ENCODE measurements at places on chromosomes 6 and 20. TPM values are rescaled to one million over a fixed set of nuclear protein-coding genes. Genes with fewer than 3 reads are reported as not detected.

Gene SMOC2
- total RNA-seq, result 5.3 TPM

- no peak for DNase-seq
These were observed 1258.7 kb upstream of the GJE1 start for GRCh38 chr6:140874066-140874465.

Gene BFSP1
- total RNA-seq, result 1.7 TPM

Gene ADGRB3
- 24.6 TPM for total RNA-seq

GRCh38 chr6:156876302-156876701 is 99.1 kb downstream of the ARID1B start:
- DNase-seq, result no peak

GRCh38 chr6:8543714-8544113 is 108.4 kb upstream of the SLC35B3 start:
- no peak for DNase-seq

DNA sequence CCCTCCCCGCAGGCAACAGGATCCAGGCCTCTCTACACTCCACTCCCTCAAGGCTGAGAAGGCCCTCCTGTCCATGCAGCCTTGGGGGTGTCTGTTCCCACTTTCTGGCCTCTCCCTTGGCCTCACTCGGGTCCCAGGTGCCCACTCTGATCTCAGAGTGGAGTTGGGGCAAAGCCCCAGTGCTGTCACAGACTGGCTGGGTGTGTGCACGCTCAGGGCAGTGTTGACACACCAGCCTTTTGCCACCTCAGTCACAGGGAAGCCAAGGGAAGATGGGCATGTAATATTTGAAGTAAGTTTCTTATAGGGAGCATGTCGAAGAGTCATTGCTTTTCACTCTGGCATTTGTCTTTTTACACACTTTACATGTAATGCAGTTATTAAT is 44.9 kb downstream of the HLA-DRA start:
- no peak for DNase-seq

Gene TFAP2D
- total RNA-seq, result not detected

Gene DLL1
- 16.2 TPM for total RNA-seq

DNA sequence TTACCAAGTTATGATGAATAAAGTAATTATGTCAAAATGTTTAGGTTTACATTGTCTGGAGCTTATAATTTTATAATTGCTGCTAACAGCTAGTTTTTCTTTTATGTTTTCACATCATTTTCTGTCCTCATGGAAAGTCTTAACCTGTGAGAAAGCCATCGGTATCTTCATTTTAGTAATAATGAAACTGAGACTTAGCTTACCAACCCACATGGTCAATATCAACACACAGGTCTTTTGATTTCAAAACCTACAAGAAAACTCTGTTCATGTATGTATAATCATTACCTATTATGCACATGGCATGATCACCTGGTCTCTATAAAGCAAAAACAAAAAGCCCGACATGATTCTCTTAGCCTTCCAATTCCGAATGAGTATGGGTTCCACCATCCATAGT is 61.9 kb downstream of the KCNQ5 start:
- no peak for DNase-seq

- DNase-seq, result no peak
These were observed 71.3 kb downstream of the OTOR start for GRCh38 chr20:16819483-16819882.

DNA sequence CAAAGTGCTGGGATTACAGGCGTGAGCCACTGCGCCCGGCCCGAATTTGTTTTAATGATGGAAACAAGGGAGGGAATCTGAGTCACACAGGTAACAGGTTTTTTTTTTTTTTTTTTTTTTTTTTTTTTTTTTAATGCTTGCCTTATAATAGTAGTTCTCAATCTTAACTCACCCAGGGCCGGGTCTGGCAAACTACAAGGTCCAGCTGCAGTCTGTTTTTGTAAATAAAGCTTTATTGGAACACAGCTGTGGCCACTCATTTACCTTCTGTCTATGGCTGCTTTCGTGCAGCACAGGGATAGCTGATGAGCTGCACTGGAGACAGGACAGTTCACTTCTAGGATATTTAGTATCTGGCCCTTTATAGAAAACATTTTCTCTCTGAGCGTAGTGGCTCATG is 58.0 kb downstream of the TFAP2C start:
- DNase-seq, result no peak

Gene SRSF12
- total RNA-seq, result 0.49 TPM

- no peak for DNase-seq
These were observed 11.6 kb downstream of the NCOA7 start for GRCh38 chr6:125802383-125802782.

DNA sequence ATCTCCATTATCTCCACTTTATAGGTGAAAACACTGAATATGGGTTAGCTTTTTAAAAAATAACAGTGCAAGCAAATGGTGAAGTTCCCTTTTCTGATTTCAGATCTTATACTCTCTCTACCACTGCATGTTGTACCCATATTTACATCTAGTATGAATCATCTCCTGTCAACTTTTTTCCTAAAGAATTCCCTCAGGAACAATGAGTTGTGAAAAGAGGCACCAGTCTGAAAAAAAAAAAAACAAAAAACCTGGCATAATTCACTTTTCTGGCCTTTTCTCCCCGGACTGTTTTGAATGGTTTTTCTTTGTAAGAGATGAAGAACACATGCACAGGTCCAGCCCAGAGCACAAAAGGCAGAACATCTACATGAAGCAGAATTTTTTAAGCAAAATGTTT is 596.0 kb downstream of the COL12A1 start:
- DNase-seq, result no peak

GRCh38 chr6:132571774-132572173 is 1.7 kb downstream of the TAAR6 start:
- no peak for DNase-seq

Gene EBF4
- total RNA-seq, result 8.2 TPM
